ENCODE measurements at places on chromosomes 5 and 9.

- no peak for DNase-seq
Observed at GRCh38 chr9:135081264-135081660, 6.2 kb upstream of the OLFM1 start.

DNA sequence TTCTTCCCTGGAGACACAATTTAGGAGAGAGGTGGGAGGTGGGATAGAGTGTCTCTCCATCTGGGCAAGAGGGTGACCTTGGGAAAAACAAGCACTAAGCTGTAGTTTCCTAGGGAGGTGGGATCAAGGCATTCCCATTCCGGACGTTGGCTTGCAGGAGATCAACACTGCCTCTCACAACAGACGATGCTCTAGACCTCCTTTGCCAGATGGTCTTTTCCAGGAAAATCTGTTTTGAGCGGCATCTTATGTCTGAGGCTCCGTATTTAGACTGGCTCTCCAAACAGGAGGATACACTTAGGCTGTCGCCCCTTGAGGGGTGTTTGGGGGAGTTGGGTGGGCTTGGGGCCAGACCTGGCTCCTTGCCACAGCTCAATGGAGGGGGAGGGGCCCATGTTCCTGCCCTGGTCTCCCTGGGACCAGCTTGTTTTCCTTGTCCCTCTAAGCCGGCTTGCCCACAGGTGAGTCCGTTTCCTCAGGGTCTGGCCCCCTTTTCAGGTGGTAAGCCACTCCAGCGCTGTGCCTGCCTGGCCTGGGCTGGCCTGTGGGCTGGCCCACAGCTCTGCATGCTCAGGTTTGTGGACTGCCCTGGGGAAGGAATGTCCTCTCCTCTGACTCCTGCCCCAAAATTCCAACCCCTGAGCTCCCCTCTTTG lies 2.4 kb downstream of the PSD2 start:
- DNase-seq: no peak

- no peak for DNase-seq
Observed at GRCh38 chr9:76835571-76836283, 70.2 kb downstream of the PRUNE2 start.

DNA sequence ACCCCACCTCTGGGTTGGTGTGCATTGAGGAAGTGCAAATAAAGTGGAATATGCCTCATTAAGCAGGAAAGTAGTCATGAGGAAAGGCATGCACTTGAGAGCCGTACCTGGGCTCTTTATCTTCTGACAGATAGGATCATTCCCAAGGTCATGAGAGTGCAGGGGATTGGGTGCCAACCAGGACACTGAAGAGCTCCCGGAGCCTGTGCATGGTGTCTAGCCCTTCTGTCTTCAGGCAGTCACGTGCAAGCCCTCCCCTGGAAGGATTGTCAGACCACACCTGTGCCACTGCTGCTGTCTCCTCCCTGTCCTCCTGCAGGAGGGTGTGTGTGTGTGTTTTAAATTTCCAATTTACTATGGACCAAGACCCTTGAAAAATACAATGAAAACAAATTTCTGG lies 69.6 kb downstream of the PDE8B start:
- no peak for DNase-seq

DNA sequence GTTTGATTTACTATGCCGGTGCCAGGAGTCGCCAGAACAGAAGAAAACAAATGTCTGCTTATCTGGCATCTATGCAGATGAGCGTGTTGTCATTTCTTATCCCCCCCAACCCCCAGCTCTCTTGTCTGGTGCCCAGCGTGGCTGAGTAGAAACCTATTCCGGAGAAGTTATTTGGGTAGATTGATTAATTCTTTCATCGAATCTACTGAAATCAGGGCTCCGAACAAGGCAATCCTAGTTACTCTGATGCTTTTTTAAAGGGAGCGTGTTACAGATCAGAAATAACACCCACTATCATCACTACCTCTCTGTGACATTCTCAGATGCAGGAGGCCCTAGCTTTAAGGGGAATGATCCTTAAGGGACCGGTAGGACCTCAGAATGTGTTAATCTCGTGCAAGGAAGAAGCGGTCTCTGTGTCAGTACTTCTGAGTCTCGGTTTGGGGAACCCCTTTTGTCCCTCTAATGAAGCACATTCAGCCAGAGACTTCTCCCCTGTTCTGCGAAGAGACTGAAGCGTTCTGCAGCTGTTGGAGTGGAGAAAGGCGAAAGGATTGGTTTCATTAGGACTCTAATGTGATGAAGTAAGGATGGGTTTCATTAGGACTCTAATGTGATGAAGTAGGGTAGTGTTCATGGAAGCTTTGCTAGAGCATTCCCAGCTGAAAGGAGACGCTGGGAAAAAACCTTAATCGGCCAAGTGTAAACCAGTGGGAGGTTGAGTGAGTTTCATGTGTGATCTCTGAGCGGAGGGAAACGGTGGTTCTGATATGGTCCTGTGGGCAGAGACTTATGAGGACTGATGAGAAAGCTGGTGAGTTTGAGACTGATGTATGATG lies 1.5 kb downstream of the PIP5K1B start:
- DNase-seq: no peak

DNA sequence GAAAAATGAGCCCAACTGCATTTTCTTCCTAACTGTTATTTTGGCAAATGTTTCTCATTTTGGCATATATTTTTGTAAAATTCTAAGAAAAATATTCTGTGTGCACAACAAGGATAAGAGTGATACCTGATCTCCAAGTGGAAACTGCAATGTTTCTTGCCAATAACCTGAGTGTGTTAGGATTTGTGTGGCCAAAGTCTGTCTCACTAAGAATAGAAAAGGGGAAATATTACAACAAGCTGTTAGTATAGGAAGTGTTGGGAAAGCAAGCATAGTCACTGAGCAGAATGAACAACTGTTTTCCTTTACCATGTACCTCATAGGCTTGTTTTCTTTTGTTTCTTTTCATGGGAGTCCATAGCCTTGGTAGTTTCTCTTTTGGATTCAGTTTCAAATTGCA lies 624.2 kb downstream of the MTRR start:
- DNase-seq: no peak

DNA sequence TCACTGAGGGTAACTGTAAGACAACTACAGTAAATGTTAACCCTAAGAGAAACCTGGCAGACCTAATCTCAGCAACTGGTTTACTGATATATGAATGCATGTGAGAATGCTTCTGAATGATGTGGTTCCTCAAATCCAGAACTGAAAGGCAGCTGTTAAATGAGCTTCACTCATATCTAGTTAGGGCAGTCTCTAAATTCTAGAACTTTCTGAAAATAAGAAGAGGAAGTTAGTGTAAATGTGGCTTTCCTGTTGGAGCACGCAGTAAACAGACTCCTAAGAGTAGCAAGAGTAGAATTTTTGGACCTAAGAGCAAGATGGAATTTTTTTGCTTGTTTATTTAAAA lies 117.9 kb upstream of the KCNN2 start:
- DNase-seq: no peak

GRCh38 chr5:149893403-149893931 lies 51.1 kb downstream of the PDE6A start:
- DNase-seq: no peak

DNA sequence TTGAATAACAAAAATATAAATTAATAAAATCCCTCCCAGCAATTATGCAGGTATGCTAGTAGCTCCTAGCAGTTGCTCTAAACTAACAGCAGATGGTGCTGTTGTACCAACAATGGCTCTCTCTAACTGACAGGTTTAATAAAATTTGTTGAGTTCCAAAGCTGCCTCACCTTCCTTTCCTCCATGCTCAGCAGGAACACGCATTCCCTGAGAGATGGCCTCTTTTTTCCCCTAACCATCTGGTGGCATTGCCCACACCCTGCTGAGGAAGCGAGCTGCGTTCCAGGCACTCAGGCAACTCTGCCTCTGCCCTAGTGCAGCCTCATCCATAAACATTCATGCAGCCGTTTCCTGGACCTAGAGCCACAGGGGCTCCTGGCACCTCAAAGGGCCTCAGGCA lies 106.2 kb downstream of the KLHL3 start:
- DNase-seq: peak; percentile 14

GRCh38 chr5:119324842-119325241 lies 31.0 kb upstream of the TNFAIP8 start:
- DNase-seq: no peak

- DNase-seq: no peak
Observed at GRCh38 chr9:105359892-105360291, 87.9 kb upstream of the FSD1L start.

GRCh38 chr9:6805532-6805931 lies 47.8 kb downstream of the KDM4C start:
- no peak for DNase-seq

- peak; percentile 26 for DNase-seq
Observed at GRCh38 chr5:5331848-5332247, 90.6 kb upstream of the ICE1 start.

DNA sequence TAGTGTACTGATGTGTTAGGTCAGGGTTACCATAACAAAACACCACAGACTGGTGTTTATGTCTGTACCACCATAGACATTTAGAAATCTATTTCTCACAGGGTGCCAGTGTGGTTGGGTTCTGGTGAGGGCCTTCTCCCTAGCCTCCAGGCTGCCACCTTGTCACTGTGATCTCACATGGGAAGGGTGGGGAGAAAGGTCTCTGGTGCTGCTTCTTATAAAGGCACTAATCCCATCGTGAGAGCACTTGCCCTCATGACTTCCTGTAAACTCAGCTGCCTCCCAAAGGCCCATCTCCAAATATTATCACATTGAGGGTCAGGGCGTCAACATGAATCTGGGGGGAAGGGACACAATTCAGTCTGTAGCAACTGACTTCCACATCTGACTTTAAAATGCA lies 49.8 kb downstream of the PIK3R1 start:
- DNase-seq: peak; percentile 37

DNA sequence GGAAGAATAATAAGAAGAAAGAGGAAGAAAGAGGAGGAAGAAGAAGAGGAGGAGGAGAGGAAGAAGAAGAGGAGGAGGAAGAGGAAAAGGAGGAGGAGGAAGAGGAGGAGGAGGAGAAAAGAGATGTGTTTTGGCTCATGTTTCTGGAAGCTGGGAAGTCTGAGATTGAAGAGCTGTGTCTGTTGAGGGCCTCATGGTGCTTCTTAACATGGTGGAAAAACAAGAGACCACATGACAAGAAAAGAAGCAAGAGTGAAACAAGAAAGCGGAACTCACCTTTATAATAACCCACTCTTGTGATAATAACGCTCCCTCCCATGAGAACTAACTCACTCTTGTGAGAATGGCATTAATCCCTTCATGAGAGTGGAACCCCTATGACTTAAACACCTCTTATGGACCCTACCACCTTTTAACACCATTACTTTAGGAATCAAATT lies 36.1 kb upstream of the RANBP6 start:
- DNase-seq: no peak

DNA sequence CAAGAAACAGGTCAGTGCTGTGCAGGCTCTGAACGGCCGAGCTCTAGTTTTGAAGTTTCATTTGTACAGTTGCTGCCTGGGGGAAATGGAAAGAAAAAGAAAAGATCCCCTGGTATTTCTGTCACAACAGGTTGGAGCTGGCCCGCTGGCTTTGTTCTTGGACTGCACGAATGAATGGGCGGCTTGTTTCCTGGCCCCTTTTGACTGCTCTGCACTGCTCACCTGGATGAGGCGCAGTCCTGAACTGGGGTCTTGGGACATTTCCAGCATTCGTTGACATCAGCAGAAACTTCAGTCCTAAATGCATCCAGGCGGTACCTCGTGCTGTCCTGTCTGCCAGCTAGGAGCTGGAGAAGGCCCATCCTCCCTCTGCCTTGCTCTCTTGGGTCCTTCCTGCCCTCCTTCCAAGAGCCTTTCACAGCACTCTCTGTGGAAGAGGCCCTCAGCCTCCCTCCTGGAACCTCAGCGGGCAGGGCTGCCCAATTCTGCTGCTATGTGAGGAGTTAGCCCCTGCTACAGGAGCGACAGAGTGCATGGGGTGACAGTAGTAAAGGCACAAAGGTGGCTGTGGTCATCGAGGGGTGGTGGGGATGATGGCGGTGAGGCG lies 189.2 kb downstream of the FSTL4 start:
- DNase-seq: no peak

DNA sequence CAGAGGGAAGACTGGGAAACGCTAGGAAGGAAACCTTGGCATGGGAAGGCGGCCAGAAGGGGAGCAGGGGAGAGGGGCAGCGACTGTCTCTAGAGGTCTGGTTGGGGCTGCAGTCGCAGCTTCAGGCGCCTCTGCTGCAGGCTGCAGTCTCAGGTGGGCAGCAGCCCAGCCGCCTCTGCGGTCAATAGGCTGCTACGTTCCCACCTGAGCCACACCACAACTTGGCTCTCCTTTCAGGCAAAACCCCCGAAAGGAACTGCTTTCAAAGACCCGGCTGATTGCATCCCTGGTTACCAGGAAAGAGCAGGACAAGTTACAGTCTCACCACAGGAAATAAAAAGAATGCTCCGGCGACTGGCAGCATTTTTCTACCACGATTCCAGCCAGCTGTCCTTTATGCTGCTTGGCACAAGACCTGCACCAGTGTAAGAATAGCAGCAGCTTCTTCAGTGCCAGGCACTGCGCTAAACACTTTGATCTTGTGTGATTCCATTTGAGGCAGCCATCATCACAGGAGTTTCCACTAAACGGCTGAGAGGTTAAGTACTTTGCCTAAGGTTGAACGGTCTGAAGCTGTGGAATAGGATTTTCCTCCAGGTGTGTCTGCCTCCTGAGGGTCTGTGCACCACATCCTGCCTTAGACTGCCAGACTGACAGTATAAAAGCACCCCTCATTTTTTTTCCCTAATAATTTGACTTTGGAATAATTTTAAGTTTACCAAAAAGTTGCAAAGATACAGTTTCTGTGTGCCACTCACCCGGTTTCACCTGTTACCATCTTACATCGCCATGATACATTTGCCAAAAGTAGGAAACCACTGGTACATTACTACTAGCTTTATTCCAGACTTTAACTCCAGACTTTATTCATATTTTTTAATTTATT lies 7.5 kb downstream of the RPS14 start:
- DNase-seq: no peak

DNA sequence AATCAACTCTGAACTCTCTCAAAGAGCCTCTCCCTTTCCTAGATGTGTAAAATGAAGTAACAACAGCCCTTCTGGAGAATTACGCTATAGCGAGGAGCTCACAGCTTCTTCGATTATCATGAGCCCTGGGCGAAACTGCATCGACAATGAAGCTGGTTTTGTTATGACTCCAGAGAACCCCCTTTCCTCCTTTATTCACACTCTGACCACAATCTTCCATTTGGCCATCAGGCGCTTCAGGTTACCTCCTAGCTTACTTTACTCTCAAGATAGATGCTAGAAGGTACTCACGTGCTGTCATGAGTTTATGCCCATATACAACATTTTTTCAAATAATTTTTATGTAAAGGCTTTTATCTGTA lies 362.7 kb upstream of the RFX3 start:
- DNase-seq: no peak

GRCh38 chr5:165057145-165057544 lies 1551.7 kb downstream of the MAT2B start:
- no peak for DNase-seq

DNA sequence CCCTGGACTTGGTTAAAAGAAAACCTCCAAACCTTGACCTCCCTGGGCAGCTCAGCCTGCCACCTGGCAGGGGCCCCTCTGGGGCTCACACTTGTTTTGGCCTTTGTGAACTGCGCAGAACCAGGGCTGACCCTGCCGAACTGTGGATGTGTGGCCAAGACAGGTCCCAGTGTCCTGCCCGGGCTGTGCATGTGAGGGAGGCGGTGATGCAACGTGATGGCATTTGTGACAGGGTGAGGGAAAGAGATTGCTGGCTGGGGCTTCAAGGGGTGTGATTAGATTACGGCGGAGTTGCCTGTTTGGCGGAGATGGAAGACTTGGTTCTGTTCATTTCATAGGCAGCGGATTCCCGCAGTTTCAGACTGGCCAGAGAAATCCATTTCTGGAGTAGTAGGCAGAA lies 30.4 kb upstream of the NKX2-5 start:
- no peak for DNase-seq

All from DND-41 (cell line).